CD4-positive, alpha-beta T cell treated with Interleukin-4 for 1 hour (primary cell): ENCODE measurements at places on chromosomes 16 and 17.
A peak's percentile ranks its signal among the peaks of the same experiment; 100 is the strongest.

DNA sequence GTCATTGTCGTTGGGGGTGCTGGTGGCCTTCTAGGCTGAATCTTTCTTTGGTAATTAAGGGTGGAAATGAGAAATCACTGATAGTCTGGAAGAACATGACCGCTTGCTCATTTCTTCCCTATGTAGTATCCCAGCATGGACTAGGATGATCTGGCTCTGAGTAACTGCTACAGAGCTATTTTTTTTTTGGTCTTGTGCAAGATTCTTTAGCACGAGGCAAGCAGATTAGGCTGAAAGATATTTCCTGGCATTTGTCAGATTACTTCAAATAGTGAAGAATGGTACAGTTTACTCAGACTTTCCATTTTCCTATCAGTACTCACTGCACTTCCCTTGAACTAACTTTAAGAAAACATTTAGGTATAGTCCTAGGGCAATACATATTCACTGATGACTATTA is 89.0 kb downstream of the SYCE1L start:
- DNase-seq, result no peak

DNA sequence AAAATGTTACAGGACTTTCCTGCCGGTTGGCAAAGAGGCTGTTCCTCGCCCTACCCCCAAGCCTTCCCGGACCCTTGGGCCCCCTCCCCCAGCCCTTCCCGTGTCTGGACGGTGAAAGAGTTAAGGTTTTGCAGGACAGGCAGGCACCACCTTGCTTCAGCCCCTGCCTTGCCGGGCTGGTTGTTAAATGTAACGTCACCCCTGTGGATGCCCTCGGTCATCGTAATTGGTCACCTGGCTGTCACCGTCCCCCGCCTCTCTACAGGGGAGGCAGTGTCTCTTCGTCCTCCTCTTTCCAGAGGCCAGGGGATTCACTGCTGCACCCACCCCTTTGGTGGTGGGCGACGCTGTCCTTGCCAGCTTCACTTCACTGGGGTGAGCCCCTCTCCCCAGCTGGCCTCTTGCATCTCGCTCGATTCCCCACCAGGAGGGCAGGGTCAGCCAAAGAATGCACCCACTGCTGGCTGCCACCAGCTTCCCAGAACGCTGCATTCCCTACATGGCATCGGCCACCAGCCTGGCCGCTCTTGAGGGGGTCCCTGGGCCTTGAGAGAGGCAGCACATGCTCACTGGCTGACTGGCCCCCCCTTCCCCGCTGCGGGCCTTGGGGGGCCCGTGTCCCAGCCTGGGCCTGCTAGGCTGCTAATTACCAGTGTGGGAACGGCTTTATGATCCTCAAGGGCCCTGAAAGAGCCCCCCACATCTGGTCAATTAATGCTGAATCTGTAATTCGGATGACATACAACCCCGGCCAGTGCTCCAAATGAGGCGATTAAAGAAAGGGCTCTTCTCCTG is 25.2 kb upstream of the GSE1 start:
- no peak for DNase-seq

- DNase-seq, result peak; percentile 61
These were observed at the start of gene HOXB7 for GRCh38 chr17:48610282-48611211. Gene HOXB7 (minus strand): TSS chr17:48611017. CDS start chr17:48610918, 99 bp downstream.

DNA sequence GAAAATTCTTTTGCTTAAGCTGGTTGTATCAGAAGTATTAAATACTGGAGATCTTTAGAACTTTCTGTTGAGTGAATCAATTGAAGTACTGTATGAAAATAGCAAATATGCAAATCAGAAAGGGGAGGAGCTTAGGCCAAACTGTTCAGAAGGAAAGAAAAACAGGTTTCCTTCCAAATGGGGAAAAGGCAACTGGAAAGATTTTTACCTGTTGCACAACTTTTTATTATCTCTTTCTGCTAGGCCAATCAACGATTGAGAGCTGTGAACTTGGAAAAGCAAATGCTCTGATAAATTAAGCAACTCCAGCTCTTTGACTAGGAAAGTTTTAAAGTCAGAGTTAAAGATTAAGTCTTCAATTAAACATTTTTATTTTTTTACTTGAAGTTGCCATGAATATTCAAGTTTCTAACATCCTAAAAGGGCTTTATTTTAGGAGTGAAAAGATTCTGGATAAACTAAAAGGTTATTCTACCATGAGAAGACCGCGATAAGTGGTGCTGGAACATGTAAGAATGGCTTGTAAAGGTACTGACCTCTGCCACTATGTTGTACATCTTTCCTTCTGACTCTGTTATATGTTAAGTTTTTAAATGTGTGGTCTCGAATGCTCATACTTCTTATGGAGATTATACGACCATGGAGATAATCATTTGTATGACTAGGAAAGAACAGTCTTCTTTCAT is 16.5 kb downstream of the DCUN1D3 start:
- DNase-seq, result no peak

DNA sequence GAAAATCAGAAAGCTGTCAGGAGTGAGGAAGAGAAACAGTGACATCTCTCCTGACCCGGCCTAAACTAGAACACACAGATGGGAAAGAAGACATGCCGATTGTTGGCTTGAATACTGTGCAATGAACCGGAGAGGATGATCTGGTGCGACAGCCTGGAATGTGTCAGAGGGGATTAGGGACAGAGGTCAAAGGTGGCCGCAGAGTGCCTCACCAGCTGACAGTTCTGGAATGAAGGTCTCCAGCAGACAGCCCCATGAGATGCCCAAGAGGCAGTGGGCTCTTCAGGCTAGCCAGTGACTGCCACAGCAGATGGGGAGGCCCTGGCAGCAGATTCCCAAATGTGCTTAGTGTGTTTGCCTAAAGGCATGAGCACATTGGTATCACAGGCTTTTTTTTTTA is 623.2 kb downstream of the CDH8 start:
- DNase-seq, result no peak

- no peak for DNase-seq
These were observed 10.4 kb downstream of the NCBP3 start for GRCh38 chr17:3835410-3836229.

- DNase-seq, result no peak
These were observed 20.7 kb upstream of the SP2 start for GRCh38 chr17:47875011-47875985.

- DNase-seq, result no peak
These were observed 200.1 kb downstream of the XYLT1 start for GRCh38 chr16:17270683-17271109.

GRCh38 chr17:67534941-67535340 is 157.9 kb downstream of the PITPNC1 start:
- no peak for DNase-seq

GRCh38 chr16:86934581-86935375 is 356.4 kb downstream of the FOXL1 start:
- no peak for DNase-seq

DNA sequence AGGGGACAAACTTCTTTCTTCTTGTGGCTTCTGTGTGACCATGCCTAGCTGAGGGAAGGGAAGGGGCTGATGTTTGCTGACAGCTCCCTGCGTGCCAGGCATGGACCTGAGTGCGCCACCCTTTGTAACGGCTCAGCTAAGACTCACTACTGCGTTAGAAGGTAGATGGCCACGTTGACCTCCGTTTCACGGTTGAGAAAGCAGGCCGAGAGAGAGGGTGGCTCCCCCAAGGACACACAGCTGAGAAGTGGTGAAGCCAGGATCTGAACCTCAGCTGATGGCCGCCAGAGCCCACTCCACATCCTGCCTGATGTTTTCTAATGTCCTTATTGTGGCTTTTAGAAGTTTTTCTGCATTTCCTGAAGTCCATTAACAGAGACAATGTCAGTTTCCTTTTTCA is 45.1 kb downstream of the RGS9 start:
- no peak for DNase-seq

DNA sequence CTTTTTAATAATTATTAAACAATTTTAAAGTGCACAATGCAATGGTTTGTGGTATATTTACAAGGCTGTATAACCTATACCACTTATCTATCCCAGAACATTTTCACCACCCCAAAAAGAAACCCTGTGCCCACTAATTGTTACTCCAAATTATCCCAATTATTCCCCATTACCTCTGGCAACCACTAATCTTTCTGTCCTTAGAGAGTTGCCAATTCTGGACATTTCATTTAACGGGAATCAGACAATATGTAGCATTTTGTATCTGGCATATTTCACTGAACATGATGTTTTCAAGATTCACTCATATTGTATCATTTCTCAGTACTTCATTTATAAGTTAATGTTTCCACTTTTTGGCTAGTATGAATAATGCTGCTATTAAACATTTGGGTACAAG is 103.1 kb upstream of the NACA2 start:
- DNase-seq, result no peak

- no peak for DNase-seq
These were observed 65.8 kb downstream of the SALL1 start for GRCh38 chr16:51085271-51085670.

- DNase-seq, result no peak
These were observed 224.2 kb downstream of the PARN start for GRCh38 chr16:14405611-14406537.

GRCh38 chr17:49753959-49754391 is 10.0 kb downstream of the FAM117A start:
- no peak for DNase-seq

DNA sequence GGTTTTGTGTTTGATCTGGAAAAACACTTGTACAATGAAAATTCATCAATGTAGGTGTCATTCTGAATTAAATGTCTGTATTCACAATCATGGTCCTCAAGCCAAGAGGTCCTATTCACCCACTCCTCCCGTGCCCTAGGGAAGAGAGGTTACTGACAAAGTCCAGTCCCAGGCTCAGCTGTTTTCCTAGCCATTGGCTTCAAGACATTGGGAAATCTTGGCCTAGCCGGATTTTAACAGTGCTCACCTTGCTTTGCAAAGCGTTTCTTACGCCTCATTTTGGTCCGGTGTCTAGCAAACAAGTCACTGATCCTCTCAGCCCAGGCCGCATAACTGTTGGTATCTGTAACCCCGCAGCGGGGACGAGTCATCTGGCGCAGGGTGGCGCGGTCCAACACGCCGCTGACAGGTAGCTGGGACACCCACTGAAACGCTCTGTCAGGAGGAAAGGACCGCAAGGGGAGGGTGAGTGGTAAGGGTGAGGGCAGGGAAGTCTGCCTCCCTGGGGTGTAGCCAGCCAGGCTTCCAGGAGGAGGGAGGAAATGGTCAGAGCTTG is 16.7 kb downstream of the MMP28 start:
- no peak for DNase-seq

GRCh38 chr17:81027038-81027437 is 7.9 kb upstream of the BAIAP2 start:
- no peak for DNase-seq
